CD8-positive, alpha-beta T cell (primary cell): ENCODE measurements at places on chromosomes 6 and 20.
A peak's percentile ranks its signal among the peaks of the same experiment; 100 is the strongest.

- DNase-seq: no peak
These were observed 23.4 kb upstream of the INSM1 start for GRCh38 chr20:20344476-20344875.

- no peak for DNase-seq
These were observed 123.0 kb downstream of the DTNBP1 start for GRCh38 chr6:15539722-15540270.

DNA sequence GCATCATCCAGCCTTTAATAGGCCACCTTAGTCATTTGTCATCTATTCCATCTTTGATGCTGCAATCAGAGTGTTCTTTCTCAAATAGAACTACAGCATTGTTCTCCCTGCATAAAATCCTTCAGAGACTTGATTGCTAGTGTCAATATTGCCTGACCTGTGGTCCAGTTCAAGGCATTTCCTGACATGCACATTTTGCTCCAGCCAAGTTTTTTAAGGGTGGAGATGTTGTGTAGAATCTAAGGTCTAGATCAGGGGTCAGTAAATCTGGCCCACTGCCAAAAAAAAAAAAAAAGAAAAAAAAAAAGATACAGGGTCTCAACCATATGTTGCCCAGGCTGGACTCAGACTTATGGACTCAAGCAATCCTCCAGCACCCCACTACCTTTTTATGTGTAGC, 354.4 kb downstream of the FRK start:
- no peak for DNase-seq

DNA sequence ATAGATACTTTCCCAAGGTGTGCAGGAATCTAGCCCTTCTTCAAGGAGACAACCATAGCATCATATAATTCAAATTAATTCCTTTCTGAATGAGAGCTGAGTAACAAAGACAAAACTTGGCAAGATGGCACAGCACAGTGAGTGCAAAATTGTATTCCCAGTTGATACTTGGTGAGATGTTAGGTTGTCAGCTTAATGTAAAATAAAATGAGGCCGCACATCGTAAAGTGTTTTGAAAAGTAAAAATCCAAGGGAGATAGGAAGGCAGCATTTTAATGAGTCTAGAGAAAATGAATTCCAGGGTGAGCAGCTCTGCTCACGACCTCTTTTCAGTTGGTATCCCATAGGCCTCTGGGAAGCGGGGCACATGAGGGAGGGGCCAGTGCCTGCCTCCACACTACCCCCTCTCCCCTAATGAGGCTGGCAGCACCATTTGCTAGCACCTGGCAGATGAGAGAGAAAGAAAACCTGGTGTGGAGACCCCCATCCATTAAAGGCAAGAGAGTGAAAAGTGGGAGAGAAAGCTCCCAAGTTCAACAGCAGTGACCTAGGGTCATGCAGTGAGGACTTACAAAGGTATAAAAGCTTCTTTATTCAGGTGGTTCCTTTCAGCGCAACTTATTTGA, 158.4 kb downstream of the BTBD9 start:
- no peak for DNase-seq

- DNase-seq: no peak
These were observed 121.6 kb downstream of the OGFRL1 start for GRCh38 chr6:71410164-71410566.

DNA sequence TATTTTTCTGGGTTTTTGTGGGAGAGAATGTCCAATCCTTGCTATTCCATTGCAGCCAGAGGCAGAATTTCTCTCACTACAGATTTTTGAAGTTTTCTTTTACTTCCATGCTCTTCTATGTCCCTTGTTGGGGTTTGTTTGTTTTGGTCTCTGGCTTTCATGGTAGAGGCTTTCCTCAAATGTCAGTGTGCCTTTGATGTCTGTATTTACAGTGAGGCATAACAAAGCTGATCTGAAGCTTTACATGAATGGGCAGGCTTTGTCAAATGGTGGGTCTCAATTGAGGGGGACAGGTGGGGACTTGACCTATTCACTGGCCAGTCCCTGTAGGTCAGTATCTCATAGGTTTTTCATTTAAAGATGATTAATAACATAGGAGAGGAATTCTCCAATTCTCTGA, 8.6 kb upstream of the CARMIL1 start:
- DNase-seq: no peak

DNA sequence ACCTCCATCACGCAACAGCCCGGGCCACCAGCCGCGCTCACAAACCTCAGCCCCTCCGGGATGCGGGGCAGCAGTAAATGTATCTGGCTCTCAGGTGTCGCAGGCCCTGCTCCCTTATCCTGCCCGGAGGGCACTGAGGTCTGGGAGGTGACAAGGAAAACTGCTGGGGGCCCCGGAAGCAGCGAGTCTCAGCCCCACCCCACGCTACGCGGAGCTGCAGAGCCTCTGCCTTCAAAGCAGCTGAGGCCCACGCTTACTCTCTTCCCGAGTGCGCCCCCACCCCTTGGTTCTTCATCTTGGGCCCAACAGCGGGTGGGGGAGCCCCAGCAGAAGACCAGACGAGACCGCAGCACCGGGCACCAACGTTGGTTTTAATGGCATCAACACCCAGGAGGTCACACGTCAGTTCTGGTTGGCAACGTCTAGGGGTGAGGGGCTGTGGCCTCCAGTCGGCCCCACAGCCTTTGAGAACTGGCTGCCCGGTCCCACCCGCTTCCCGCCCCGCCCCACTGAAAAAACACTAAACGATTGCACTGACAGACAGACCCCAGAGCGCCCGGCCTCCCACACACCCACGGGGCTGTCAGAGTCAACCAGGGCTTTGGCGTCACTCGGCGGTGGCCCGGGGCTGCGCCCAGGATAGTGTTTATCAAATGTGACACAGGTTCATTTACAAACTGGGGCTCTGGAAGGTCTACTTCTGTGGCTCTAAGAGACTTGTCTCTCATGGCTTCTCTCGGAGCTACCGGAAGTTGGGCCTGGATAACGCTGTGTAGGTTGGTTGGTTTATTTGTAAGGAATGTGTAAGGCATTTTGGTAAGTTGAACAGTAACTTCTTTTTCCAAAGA, 43.7 kb downstream of the DSTN start:
- peak; percentile 58 for DNase-seq

DNA sequence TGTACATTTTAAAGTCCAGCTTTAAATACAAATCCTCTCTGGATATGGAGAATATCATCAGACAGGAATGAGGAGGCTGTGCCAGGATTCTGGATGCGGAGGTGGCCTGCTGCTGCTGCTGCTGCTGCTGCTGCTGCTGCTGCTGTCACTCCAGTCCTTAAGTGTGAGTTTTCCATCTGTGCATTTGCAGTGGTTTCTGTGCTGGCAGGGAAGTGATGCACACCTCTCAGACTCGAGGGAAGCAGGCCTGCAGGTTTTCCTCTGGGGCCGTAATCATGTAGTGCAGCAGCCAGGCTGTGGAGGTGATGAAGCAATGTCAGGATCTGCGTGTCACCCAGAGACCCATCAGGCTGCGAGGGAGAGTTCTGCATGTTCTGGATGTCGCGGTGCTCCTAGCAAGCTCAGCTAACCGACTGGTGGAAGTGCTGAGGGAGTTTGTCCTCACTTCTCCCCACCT, 32.0 kb downstream of the CFAP61 start:
- DNase-seq: no peak

GRCh38 chr20:732727-733126, 35.6 kb downstream of the SLC52A3 start:
- DNase-seq: no peak

DNA sequence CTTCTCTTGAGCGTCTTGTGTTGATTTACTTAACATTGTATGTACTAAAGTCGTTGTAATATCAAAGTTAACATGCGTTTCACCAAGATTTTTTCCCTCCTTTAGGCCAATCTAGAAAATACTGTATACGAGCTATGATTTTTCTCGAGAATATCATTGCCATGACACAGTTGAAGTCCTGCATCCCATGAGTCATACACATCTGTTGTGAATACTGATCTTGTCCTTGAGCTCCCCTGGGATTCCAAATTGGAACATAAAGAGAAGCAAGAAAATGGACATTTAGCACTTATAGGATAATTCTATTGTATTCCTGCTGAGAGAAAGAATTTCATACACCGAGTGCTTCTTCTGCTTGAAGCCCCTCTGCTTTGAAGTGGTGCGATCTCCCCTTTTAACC, 109.6 kb downstream of the SLC35B3 start:
- no peak for DNase-seq

DNA sequence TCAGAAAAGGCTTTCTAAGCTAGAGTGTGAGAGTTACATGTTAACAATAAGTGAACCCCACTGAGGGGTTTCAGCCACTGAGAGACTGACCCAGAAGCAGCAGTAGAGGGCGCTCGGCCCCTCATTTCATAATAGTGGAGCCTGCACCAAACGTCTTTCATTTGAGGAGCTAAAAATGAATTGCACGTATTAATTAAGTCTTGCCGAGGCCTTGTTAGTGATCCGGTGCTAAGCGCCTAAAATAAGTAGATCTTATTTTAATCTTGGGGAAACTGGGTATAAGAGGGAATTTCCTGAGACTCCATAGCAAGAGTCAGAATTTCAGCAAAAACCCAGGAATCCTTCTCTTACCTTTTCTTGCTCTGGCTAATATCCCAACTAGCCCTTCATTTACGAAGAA, 209.7 kb downstream of the FARS2 start:
- peak; percentile 64 for DNase-seq

- DNase-seq: no peak
These were observed 7.6 kb downstream of the HLA-DRB5 start for GRCh38 chr6:32522302-32523047.

- no peak for DNase-seq
These were observed 39.0 kb downstream of the FARS2 start for GRCh38 chr6:5300206-5300764.

DNA sequence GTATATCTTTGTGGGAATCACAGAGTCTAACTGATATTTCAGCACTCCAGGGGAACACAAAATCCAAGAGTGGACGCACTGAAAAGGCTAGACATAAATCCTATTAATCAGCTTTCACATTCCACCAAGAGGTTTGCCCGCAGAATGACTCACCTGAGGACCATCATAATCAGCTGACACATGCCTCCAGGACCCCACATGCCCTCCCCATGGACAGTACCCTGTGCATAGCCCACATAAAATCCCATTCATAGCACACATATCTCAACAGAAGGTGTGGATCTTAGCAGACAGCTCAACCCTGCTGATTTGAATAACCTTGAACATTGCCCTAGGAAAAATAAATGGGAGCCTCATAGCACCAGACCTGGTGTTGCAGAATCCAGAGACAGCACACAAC, 246.8 kb upstream of the TENT5A start:
- DNase-seq: no peak

- no peak for DNase-seq
These were observed 66.8 kb downstream of the PPP1R3G start for GRCh38 chr6:5151955-5152401.

- DNase-seq: no peak
These were observed 838 bp upstream of the POM121L2 start for GRCh38 chr6:27312950-27313271.

GRCh38 chr6:151729829-151730495, 77.5 kb upstream of the ESR1 start:
- no peak for DNase-seq

- DNase-seq: no peak
These were observed 129.0 kb downstream of the REV3L start for GRCh38 chr6:111353912-111354462.

GRCh38 chr6:135909737-135910387, 58.4 kb downstream of the PDE7B start:
- DNase-seq: peak; percentile 46

- peak; percentile 86 for DNase-seq
These were observed 38.2 kb downstream of the C6orf132 start for GRCh38 chr6:42104095-42104803.

DNA sequence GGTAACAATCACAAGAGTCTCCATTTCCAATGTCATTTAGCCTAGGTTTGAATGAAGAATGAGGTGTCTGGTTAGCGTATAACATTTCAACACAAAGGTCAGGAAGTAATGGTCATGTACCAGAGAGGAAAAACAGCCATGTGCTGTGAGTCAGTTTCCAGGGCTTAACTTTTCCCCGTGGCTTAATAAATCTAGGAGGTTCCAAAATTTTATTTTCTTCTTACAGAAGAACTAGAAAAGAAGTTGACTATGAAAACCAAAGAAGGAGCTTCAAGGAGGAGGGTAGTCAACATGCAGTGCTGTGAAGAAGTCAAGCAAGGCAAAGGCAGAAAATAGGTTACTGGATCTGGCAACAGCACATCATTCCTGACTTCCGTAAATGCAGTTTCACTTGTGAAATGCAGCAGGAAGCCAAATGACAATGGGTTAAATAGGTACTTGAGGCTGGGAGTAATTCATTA, 8.4 kb upstream of the GABRR2 start:
- DNase-seq: no peak

- DNase-seq: no peak
These were observed 48.1 kb downstream of the TCP11 start for GRCh38 chr6:35093118-35093445.

DNA sequence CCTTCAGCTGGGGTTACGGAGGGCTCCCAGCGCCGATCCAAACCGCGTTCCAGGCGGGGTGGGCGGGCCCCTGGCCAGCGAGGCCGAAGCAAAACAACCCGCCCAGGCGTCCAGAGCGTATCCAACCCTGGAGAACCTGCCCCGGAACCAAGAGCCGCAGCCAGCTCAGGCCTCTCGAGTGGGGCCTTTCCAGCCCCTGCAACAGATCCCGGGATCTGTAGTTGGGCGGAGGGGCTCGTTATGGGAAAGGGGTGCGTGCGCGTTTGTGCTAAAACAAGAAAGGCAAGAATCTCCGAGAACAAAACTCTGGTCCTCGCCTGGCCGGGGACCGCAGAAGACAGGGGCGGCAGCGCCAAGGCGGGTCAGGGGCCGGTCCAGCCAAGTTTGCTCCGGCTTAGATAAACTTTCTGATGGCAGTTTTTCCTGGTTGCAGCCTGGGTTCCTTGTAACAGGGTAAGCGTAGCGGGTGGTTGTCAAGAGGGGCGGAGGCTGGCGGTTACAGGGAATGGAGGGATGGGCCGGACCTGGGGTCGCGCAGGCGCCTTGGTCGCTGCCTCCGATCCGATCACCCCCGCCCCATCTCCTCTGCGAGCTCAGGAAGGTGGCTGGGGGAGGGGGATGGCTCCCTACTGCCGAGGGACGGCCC, 448 bp upstream of the RIN2 start:
- DNase-seq: no peak

DNA sequence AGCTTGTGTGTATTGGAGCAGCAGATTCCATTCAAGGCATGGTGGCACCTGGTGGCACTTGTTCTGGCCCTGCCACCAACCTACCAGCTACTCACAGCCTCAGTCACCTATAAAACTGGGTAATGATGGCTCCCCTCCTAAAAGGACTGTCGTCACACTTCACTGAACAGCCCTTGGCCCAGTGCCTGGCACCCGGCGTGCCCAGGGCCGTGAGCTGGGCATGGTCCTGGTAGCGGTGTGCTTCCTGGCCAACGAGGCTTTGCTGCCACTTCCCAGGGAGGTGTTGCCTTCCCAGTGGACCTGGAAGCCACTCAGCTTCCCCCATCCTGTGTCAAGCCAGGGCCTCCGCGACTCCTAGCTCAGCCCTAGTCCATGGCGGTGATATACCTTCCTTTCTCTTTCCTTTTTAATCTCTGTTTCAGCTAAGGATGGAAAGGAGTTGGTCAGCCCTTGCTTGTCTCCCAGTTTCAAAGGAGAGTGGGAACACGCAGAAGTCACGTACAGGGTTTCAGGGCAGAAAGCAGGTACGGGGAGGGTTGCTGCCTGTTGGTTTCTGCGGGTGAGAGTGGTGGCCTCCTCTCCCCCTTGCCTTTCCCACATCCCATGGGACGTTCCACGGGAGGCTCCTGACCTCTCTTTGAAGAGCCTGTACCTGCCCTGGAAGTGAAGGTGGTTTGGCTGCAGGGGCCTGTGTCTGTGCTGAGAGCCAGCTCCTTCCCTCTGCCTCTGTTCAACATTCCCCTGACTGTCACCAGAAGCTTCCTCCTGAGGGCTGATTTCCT, 25.5 kb downstream of the ENTPD6 start:
- no peak for DNase-seq
